ENCODE measurements at places on chromosomes 16 and 17.
A peak's percentile ranks its signal among the peaks of the same experiment; 100 is the strongest.

DNA sequence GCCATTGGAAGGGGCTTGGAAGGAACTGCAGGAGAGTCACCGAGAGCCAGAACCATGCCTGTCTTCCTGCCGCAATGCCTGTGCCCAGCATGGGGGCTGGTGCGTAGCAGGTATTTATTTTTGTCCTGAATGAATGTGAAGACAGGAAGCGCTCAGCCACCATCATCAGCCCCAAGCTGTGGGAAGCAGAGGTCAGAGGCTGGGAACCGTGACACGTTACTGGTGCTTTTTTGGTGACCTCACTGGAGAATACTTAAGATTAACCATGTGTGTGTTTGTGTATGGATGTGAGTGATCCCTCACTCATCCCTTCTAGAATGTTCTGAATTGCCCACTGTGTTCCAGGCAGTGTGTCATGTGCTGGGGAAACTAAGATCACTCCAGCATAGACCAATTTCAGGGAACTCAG is 343.8 kb downstream of the SNX29 start:
- no peak for DNase-seq

DNA sequence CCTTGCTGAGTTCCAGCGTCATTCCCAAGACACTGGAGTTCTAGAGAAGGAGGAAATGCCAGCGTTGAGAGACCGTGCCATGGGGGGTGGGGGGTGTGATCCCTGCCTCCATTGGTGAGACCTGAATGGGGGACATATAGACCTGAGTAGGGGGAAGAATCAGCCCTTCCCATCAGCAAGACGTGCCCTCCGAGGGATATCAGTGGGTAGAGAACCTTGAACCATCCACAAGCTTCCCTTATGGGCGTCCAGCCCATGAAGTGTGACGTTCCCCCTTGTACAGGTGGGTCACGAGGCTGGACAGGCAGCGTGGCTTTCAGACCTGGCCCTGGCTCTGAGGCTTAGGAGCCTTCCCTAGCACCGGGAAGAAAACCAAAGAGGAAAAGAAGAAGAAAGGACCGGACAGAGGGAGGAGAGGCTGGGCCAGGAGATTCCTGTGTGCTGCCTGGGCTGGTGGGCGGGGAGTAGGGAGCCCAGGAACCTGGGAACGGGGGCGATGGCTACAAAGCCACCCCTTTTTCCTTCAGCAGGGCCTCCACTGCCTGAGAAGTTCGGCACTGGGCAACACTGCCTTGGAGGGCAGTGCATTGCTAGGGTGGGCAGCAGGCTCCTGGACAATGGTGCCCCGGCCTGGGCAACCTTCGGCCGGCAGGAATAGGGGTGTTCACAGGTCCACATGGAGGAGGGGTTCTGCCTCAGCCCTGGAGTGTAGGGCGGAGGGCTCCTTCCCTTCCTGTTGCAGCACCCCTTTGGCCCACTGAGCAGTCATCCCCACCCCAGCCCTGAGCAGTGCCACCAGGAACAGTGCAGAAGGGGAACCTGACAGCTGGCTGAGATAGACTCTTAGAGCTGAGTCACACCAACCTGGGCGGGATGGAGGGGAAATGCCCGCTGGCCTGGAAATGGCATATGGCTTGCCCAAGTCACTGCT is 7.2 kb downstream of the RAB11FIP4 start:
- DNase-seq = no peak

GRCh38 chr17:78759203-78759968 is 22.7 kb downstream of the CYTH1 start:
- DNase-seq = peak; percentile 35

GRCh38 chr17:82278786-82279391 is 5.4 kb upstream of the CSNK1D start:
- no peak for DNase-seq

DNA sequence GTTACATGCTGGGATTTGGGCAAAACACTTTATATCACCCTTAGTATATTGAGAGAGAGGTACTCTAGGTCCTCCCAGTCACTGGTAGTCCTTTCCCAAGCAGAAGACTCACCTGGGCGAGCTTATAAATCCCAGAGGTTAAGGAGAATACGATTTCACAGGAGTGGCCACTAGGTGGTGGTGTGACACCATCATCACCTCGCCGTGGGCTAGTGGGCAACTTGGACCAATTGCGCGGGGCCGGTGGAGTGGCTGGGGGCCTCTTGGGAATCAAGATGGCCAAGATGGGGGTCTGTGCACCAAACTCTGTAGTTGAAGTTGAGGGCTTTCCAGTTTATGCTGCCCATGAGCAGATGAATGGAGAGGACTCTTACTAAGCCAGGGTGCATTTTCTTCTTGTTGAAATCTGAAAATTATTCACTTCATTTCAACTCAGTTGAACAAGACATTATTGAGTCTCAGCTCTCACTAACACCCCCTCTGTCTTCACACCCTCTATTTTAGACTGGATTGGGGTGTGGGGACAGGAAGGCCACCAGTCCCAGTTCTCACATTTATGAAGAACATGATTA is 38.2 kb upstream of the PIRT start:
- no peak for DNase-seq

- no peak for DNase-seq
Measured at GRCh38 chr17:29652976-29653375, 30.3 kb upstream of the CORO6 start.

GRCh38 chr17:56111706-56112485 is 41.4 kb upstream of the ANKFN1 start:
- DNase-seq = no peak

GRCh38 chr17:62307196-62307595 is 73.2 kb upstream of the EFCAB3 start:
- DNase-seq = no peak

DNA sequence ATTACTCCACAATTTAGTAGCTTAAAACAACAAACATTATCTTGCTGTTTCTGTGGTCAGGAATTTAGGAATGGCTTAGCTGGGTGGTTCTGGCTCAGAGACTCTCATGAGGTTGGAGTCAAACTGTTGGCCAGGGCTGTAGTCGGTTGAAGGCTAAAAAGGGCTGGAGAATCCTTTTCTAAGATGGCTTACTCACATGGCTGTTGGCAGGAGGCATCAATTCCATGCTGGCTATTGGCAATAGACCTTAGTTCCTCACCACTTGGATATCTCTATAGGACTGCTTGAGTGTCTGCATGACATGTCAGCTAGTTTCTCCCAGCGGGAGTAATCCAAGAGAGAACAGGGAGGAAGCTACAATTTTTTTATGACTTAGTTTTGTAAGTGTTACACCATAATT is 6.6 kb upstream of the EFCAB13 start:
- no peak for DNase-seq

DNA sequence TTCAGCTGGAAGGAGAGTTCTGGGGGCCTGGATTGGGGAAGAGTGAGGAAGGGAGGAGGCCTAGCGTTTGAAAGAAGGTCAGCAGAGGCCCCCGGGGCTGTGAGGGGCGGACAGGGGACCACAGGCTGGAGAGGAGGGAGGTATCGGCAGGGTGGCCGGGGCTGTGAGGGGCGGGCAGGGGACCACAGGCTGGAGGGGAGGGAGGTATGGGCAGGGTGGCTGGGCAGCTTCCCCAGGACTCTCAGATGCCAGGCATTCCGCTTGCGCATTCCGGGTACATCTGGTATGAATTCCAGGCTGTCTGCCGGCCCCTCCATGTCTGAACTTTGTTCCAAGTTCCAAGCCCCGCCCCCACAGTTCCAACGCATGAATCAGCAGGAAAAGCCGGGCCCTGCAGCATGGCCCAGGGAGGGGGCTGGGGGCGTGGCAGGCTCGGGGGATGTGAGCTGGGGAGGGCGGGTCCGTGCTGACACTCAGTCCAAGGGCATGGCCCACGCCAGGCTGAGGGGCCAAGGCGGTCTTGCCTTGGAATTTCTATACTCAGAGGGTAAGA is 4.3 kb upstream of the TLCD2 start:
- DNase-seq = no peak

GRCh38 chr16:49431040-49431439 is 57.4 kb downstream of the C16orf78 start:
- DNase-seq = no peak

DNA sequence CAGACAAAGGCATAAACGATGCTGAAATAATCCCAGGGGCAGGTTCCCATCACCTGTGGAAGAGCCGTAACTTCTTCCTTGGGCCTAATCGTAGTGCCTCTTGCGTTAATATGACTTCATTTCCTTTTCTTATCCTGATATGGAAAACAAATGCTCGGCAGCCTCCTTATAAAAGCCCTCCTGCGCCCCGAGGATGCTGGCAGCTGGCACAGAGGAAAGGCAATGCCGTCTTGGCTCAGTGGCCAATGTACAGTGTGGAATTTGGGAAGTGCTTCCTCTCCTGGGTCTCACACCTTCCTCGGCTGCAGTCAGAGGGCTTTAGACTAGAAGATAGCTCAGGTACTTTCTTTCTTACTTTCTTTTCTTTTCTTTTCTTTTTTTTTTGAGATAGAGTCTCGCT is 3.4 kb downstream of the SCN4A start:
- no peak for DNase-seq

- no peak for DNase-seq
Measured at GRCh38 chr16:49494474-49494873, 120.9 kb downstream of the C16orf78 start.

GRCh38 chr17:12348476-12348875 is 317.2 kb upstream of the MYOCD start:
- no peak for DNase-seq

GRCh38 chr17:7250695-7251627 is 573 bp downstream of the CTDNEP1 start:
- DNase-seq = no peak

DNA sequence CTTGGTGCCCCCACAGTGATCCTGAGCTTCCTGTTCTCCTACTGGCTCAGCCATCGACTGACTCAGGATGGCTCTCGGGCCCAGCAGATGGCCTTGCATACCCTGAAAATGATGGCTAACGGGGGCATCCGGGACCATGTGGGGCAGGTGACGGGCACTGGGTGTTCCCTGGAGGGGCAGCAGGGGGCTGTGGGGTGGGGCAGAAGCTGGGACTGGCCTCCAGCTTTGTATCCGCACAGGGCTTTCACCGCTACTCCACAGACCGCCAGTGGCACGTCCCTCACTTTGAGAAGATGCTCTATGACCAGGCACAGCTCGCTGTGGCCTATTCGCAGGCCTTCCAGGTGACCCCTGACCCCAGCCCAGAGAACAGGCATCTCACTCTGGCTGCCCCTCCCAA is 3.0 kb downstream of the SPATA20 start:
- no peak for DNase-seq

- no peak for DNase-seq
Measured at GRCh38 chr17:7849751-7850504, 4.9 kb upstream of the TMEM88 start.

DNA sequence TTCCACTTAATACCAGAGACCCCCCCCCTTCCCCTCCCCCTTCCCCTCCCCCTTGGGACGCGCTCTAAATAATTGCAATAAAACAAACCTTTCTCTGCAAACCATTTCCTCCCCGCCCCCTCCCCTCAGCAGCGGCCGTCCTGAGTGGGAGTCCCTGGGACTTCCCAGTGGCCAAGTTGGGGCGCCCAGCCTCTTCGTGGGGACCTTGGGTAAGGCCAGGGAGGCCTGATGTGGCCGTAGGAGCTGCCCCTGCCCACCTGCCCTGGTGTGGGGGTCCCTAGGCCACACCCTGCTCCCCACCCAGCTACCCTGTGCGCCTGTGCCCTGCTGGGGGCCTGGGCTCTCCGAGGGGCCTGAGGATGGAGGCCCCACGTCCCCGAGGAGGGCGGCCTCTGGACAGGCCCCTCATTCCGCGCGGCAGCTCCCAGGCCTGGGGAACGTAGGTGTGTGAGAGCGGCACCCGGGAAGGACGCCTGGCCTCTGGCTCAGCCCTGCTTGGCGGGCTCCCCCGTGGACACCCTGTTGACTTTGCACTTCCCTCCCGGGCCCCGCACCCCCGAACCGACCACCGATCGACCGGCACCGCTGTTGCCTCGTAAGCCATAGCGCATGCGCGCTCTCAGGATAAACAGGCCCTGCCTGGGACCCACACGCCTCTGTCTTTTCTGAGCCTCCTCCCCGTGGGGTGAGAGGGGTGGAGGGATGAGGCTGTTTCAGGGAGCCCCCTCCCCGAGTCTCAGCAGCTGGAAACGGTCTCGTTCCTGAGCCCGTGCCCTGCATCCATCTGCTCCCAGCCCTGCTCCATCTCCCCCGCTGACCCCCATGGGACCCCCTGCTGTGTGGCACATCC is 9.0 kb downstream of the NTHL1 start:
- DNase-seq = no peak
